ENCODE measurements at places on chromosomes 6 and 20. TPM values are rescaled to one million over a fixed set of nuclear protein-coding genes. Genes with fewer than 3 reads are reported as not detected.

DNA sequence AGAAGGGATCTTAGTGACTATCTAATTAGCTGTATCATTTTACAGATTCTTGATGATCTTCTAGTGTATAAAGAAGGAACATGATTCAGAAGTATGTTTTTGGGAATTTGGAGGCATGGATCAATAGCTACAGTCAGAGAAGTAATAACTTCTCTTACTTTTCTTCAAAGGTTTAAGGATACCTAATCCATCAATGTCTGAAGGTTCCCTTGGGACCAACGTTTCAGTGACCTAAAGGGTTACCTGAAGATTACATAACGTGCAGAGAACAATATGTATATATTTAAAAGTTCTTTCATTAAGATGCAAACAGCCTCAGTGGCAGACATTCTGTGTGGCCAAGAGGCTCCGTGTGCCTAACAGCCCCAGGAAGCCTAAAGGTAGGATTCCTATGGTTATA lies 3.2 kb downstream of the HDAC2 start:
- no peaks in the 10 kb centered on the region for H3K27me3 ChIP-seq
- peaks cover 6% of the 10 kb centered on the region for H3K36me3 ChIP-seq
- DNase-seq, result no peak
- H3K4me3 ChIP-seq, result peak overlapping the region; percentile 99
- peak overlapping the region; percentile 31 for H3K27ac ChIP-seq
- H3K4me1 ChIP-seq, result peaks cover 39% of the 10 kb centered on the region

DNA sequence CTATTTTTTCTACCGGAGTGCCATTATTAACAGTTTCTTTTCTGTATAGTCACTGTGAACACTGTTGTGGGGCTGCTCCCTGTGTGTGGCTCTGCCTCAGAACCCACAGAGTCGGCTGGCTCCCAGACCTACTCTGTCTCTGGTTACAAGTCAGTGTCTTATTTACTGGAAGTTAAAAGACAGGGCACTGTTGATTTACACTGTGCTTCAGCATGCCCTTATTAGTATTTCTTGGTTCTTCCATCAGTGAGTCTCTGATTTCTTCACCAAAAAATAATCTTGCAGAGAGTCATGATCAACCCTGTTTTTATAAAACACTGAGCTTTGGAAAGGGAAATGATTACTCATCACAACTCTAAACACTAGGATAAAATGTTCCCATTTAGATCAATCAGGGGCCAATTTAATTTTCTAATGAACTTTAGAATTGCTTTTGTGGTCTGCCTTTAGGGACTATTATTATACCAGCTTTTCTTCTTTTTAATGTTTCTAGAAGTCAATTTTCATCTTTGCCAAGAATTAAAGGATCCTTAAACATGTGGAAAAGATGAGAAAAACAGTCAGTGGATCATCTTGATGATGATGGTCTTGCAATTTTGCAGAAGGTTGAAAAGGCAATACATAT lies 92.6 kb downstream of the UTRN start:
- DNase-seq, result no peak
- no peaks in the 10 kb centered on the region for H3K27me3 ChIP-seq
- no peak overlapping the region for H3K4me3 ChIP-seq
- H3K27ac ChIP-seq, result peak overlapping the region; percentile 13
- peaks cover 12% of the 10 kb centered on the region for H3K36me3 ChIP-seq

DNA sequence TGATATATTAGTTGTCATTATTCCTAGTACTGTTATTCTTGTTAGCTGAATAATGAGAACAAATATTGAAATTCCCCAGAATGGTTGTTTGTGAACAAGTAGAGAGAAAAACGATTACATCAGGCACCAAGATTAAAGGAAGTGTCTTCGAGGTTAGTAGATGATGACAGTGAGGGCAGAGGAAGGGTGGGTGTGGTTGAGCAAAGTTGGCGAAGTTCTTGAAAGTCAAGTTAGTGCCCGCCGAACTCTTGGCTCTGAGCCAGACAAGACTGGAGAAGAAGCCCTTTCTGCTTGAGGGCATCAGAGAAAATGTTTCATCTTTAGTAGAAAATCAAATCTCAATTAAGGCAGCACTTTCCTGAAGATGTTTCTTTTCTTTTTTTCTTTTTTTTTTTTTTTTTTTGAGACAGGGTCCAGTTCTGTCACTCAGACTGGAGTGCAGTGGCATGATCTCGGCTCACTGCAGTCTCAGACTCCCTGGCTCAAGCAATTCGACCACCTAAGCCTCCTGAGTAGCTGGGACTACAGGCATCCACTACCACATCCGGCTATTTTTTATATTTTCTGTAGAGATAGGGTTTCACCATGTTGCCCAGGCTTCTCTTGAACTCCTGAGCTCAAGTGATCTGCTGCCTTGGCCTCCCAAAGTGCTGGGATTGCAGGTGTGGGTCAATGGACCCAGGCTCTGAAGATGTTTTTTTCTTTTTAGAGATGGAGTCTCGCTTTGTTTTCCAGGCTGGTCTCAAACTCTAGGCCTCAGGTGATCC lies 77.1 kb downstream of the SGK1 start:
- no peak for DNase-seq
- H3K27ac ChIP-seq, result no peak overlapping the region
- no peaks in the 10 kb centered on the region for H3K27me3 ChIP-seq
- peaks cover 23% of the 10 kb centered on the region for H3K4me1 ChIP-seq
- no peaks in the 10 kb centered on the region for H3K36me3 ChIP-seq
- no peak overlapping the region for H3K4me3 ChIP-seq

DNA sequence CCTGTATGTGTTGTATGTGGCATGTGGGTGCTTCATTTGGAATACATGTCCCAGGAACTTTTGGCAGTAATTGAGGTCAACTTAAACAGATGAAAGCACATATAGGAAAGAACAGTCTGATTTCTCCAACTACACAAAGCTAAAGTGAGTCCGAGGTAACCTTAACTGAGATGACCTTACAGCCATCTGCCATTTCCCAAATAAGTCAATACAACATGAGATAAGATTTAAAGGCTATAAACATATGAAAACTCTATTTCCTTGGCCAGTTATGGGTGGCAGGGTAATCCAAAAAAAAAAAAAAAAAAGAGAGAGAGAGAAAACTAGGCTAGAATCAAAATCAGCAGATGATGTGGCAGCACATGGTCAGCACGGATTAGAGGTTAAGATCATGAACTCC lies 1068.3 kb downstream of the KHDRBS2 start:
- H3K27me3 ChIP-seq, result no peaks in the 10 kb centered on the region
- no peaks in the 10 kb centered on the region for H3K4me1 ChIP-seq
- no peaks in the 10 kb centered on the region for H3K36me3 ChIP-seq
- no peak overlapping the region for H3K27ac ChIP-seq

DNA sequence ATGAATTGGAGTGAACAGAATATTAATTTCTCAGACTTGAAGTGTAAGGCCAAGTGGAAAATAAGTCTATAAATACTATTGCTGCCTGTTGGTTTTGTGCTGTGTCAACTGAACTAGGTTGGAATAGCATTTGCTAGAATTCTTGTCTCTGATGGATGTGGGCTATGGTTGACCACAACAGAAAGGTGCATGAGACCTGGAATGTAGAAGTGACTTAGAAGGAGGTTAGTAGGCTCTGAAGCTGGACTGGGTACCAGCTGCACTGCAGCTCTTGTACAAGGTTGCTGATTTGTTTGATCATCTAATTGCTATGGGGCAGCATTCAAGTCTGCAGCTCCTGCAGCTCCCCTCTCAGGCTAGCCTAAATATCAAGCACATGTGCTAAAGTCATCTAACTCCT lies 479.0 kb upstream of the NRSN1 start:
- H3K27me3 ChIP-seq, result no peaks in the 10 kb centered on the region
- no peak overlapping the region for H3K4me3 ChIP-seq
- no peak for DNase-seq
- peaks cover 68% of the 10 kb centered on the region for H3K4me1 ChIP-seq
- no peaks in the 10 kb centered on the region for H3K36me3 ChIP-seq

GRCh38 chr6:43263314-43264178 lies 20.3 kb downstream of the TTBK1 start:
- peaks cover 6% of the 10 kb centered on the region for H3K27me3 ChIP-seq
- peaks cover 13% of the 10 kb centered on the region for H3K4me1 ChIP-seq
- DNase-seq, result peak; percentile 79
- no peak overlapping the region for H3K27ac ChIP-seq

Gene IP6K3
- total RNA-seq, result 0.16 TPM

All from mesothelial cell of epicardium (in vitro differentiated cells).